ENCODE measurements at places on chromosomes 3 and 15.

DNA sequence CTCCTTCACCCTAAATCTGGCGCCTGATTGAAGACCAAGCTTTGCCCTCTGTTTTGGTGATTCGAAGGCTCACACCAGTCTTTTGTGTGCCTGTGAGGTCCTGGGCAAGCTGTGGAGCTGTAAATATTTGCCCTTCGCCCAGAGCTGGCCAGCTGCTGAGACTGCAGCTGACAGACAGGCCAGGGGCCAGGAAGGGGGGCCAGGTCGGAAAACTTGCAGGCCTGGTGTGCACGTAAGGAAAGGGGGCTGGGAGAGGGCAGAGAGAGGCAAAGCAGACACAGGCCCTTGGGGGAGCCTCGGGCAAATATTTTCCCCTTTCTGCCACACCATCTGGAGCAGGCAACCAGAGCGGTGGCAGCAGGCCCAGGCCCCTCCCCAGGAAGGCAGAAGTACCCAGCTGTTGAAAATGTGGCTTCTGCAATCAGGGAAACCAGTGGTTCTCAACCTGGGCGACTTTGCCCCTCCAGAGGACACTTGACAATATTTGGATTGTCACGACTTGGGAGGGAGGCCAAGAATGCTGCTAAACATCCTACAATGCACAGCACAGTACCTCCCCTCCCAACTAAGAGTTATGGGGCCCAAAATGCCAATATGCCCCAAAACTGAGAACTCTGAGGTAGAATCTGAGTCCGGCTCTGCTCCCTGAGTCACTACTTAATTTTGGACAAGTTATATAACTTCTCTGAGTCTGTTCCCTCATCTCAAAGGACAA is 2.5 kb downstream of the PDZRN3 start:
- H3K36me3 ChIP-seq = no peaks in the 10 kb centered on the region
- no peak overlapping the region for H3K4me3 ChIP-seq
- H3K27me3 ChIP-seq = no peaks in the 10 kb centered on the region
- no peak for DNase-seq
- no peak overlapping the region for H3K27ac ChIP-seq
- no peaks in the 10 kb centered on the region for H3K4me1 ChIP-seq

DNA sequence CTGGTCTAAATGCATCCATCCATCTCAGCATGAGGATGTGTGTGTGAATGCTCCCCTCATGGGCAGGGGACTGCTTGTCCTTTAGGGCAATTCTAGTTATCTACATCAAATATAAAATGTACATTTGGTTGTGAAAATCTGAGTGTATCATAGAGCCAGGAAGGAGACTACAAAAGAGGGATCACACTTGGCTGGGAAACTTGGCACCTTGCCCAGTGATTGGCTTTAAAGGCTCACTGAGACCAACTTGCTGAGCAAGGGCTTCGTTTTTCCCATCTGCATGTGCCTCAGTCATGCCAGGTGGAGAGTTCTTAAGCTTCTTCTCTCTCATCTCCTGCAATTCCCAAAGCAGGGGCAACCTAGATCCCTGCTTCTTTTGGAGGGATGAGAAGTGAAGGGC is 5.2 kb downstream of the CAPN3 start:
- no peaks in the 10 kb centered on the region for H3K27me3 ChIP-seq
- H3K4me1 ChIP-seq = no peaks in the 10 kb centered on the region
- H3K4me3 ChIP-seq = no peak overlapping the region
- H3K27ac ChIP-seq = no peak overlapping the region
- DNase-seq = no peak

- no peak overlapping the region for H3K27ac ChIP-seq
- no peak overlapping the region for H3K4me3 ChIP-seq
- H3K36me3 ChIP-seq = no peaks in the 10 kb centered on the region
- no peaks in the 10 kb centered on the region for H3K4me1 ChIP-seq
- no peak for DNase-seq
Observed at GRCh38 chr3:95088464-95088863, 1025.6 kb downstream of the NSUN3 start.

DNA sequence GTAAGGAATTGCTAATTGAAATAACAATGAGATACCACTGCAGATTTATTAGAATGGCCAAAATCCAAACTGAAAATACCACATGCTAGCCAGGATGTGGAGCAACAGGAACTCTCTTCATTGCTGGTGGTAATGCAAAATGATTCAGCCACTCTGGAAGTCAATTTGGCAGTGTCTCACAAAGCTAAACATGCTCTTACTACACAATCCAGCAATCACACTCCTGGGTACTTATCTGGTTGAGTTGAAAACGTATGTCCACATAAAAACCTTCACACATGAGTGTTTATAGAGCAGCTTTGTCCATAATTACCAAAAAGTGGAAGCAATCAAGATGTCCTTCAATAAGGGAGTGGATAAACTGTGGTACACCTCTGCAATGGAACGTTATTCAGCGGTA is 113.3 kb downstream of the SMAD6 start:
- DNase-seq = no peak
- no peak overlapping the region for H3K27ac ChIP-seq
- H3K36me3 ChIP-seq = no peaks in the 10 kb centered on the region

DNA sequence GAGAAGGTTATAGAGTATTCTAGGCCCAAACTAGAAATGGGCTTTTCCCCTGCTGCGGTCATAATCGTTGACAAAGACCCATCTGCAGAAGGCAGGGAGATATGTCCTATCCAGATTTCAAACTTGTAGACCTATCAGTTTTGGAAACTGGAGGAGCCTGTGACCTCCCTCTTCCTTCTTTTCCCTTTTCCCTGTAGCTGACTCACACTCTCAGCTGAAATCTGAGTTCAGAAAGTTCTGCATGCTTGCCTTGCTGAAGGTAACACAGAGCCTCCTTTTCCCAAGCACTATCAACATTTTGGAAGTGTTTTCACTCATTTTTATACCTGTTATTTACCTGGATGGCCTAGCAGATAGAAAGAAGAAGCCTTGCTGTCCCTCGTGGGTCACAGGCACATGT is 59.1 kb upstream of the PSMD6 start:
- H3K4me1 ChIP-seq = no peaks in the 10 kb centered on the region
- H3K27ac ChIP-seq = no peak overlapping the region
- no peak for DNase-seq
- peaks cover 3% of the 10 kb centered on the region for H3K27me3 ChIP-seq

DNA sequence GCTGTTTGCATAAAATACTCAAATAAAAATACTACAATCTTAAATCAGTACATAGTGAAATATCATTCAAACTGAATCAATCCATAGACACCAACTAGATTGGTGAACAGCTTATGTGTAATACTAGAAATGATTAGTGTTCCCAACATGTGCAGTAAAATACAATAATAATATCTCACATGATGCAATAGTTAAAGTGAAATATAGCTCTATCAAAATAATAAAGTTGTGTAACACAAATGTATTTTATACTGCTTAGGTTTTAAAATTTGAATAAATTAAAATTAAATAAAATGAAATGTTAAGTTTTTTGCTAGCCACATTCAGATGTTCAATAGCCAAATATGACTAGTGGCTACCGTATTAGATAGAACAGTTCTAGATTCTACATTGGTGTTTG is 714.1 kb downstream of the ZNF385D start:
- no peaks in the 10 kb centered on the region for H3K36me3 ChIP-seq
- DNase-seq = no peak
- no peak overlapping the region for H3K27ac ChIP-seq

DNA sequence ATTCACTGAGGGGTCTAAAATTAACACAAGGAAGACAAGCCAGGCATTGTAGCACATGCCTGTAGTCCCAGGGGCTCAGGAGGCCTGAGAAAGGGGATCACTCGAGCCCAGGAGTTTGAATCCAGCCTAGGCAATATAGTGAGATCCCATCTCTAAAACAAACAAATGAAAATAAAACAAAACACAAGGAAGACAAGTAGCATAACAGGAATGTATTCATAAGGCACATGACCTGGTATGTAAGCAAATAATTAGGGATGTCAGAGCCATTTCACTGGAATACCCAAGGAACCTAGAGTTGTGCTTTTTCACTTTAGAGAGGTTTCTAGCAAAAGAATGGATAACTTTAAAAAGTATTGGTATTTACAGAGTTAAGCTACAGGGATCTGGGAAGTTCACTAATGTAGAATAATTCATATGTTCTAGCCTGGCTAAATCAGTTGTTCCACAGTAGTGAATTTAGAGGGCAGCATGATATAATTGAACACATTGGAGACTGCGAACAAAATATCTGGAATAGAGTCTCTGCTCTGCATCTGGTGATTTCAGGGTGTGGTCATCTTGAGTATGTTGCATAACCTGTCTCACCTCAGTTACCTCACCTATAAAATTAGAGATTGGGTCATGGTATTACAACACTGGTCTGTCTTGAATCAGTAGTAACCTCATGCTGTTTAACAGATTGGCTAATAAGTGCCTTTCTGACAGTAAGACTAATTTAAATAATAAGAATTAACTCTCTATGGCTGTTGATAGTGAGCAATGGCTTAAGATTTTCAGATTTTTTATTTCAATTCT is 9.3 kb downstream of the GRAMD1C start:
- no peaks in the 10 kb centered on the region for H3K4me1 ChIP-seq
- no peak for DNase-seq
- H3K27ac ChIP-seq = no peak overlapping the region
- no peaks in the 10 kb centered on the region for H3K27me3 ChIP-seq
- H3K4me3 ChIP-seq = no peak overlapping the region
- H3K36me3 ChIP-seq = no peaks in the 10 kb centered on the region

- H3K4me1 ChIP-seq = peaks cover 11% of the 10 kb centered on the region
- no peak for DNase-seq
- no peaks in the 10 kb centered on the region for H3K36me3 ChIP-seq
- H3K27ac ChIP-seq = no peak overlapping the region
Observed at GRCh38 chr3:37223141-37223558, 48.8 kb upstream of the LRRFIP2 start.

DNA sequence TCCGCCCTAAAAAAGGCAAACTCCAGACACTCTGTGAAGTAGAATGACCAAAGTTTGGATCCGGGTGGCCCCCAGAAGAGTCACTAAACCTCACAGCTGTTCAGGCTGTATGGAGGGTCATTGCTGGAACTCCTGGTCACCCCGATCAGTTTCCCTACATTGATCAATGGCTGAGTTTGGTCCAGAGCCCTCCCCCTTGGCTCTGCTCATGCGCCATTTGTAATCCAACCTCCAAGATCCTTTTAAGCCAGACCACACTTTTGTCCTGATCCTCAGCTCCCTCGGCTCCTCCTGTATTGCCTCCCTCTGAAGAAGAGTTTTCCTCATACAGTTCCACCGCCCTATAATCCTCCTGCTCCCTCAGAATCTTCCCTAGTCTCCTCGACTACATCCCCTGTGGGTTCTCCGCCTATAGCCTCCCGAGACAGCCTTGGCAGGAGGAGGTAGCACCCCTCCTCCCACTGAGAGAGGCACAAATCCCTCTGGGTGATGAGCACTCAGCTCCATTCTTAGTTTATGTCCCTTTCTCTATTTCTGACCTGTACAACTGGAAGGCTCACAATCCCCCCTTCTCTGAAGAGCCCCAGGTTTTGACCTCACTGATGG is 42.2 kb downstream of the ZBTB11 start:
- no peak overlapping the region for H3K4me3 ChIP-seq
- no peaks in the 10 kb centered on the region for H3K36me3 ChIP-seq
- no peak overlapping the region for H3K27ac ChIP-seq
- no peaks in the 10 kb centered on the region for H3K4me1 ChIP-seq

- H3K27ac ChIP-seq = no peak overlapping the region
- no peak overlapping the region for H3K4me3 ChIP-seq
- no peak for DNase-seq
- H3K4me1 ChIP-seq = no peaks in the 10 kb centered on the region
Observed at GRCh38 chr15:69661446-69661845, 208.8 kb downstream of the RPLP1 start.
